ENCODE measurements at places on chromosomes 7 and 10.

DNA sequence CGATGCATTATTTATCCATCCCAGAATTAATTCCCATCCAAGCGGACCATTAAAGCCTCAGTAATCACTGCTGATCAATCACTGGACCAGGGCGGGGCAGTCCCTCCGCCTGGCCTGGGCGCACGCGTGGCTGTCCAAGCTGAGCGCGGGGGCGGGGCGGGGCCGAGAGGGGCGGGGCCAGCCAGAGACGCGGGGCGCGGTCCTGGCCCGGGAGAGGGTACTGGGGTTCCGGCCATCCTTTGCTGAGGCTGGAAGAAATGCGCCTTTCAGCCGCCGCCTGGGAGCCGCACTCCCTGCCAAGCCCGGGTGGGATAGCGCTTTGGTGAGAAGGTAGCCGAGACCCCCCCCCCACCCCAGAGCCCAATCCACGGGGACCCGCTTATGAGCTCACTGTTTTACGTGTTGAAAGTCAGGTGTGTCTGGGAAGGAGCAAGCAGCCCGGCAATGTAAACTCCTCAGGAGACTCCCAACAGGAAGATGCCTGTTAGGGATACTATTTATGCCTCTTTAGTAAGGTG lies at the start of gene ARHGAP22:
TSS of gene ARHGAP22 (minus strand) at position 83 of the 518 bp plus-strand sequence. CDS start 277 bp downstream, outside the sequence.
- no peak for DNase-seq

- DNase-seq, result no peak
Measured at GRCh38 chr10:7314170-7314569, 96.7 kb downstream of the SFMBT2 start.

- DNase-seq, result peak; percentile 12
Measured at GRCh38 chr7:80018941-80019808, 115.5 kb upstream of the GNAI1 start.

- DNase-seq, result no peak
Measured at GRCh38 chr10:132383751-132384196, 13.2 kb upstream of the PWWP2B start.

DNA sequence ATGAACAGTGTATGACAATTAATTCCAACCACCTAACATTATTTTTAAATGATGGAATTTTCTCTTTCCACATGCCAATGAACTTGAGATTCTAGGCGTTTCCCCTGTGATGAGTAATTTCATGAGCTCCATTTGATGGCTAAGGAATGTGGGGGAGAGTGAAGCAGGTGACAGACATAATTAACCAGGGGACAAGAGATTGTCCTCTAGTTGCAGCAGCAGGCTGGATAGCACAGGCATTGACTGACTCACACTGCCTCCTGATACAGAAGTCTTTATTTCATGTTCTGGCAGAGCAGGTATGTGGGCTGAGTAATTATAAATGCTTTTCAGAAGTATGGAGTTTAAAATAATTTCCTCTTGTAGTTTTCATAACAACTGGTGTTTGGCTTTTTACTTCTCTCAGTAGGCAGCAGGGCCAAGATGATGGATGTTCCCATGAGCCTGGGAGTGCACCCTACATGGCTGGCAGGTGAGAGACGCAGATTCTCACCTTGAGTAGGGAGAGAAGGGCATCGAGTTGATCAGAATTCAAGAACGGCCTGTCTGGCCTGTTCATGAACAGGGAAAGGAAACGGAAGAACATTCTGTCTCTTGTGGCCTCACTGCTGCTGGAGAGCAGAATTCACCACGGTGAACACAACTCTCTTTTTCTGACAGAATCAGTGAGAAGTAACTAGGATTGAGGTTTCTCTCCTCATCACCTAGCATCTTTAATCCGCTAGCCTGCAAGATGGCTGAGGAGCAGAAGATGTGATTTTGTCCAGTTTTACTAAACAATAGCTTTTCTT lies 118.8 kb downstream of the AOAH start:
- no peak for DNase-seq

DNA sequence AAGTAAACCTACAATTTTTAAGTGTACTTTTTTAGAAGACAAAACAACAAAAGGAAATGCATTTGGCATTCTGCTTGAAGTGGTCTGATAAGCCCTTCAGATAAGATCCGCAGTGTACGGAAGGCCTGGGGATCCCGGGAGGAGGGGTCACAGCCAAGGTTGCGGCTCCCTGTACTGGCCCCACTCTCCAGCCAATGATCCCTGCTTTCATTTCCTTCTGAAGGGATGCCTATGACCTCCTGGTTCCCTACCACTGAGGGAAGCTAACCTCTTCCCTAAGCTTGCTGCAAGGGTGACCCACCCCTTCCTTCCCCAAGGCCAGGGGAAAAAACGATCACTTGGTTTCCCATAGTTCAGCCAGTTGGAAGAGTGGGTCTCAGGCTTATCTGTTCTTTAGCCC lies 5.3 kb downstream of the DENND2A start:
- DNase-seq, result no peak

DNA sequence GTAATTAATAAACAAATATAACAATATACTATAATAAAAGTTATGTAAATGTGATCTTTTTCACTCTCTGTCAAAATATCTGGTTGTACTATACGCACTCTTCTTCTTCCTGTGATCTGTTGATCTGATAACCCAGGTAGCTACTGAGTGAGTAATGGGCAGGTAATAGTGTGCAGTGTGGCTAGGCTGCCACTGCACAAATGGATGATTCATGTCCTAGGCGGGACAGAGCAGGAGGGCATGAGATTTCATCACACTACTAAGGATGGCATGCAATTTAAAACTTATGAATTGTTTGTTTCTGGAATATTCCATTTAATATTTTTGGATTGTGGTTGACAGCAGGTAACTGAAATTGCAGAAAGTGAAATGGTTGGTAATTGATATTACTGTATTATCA lies 44.5 kb downstream of the TAS2R16 start:
- DNase-seq, result no peak

DNA sequence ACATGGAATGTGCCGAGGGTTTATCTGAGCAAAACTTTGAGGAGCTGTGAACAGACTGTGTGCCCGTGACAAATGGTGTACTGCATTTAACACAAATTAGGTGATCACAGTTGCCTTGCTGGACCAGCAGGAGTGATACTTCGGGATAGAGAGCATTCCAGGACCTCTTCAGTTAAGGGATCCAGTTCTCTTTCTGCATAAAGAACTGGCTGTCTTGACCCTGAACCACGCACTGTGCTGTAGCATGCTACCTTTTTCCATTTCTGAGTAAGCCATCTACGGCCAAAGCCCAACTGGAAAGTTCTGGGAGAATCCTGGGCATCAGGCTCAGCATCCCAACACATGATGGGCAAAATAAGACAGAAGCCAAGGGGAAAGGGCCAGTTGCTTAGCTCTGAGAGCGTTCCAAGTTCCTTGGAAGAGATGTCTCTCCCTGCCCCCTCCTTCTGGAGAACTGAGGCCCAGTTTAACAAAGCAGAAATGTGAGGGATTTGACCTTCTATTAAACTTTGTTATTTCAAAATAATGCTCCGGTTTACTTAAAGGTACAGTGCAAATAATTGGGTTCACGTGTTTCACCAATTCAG lies 37.9 kb upstream of the ADD3 start:
- no peak for DNase-seq

DNA sequence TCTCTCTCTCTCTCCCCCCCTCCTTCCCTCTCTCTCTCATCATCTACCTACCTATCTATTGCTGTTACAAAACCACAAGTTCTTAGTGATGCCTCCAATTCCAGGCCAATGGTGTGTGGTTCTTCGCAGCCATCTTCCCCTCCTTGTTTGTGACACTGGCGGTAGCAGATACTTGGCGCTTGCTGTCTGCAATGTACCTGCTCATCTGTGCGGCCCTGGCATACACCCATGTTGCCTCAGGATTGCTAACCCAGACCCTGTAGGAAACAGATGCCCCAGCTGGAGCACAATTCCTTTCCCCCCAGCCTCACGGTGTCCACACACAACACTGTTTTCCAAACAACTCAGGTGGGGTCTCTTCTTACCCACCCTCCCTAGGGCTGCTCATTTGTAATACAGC lies 13.6 kb upstream of the DPYSL4 start:
- DNase-seq, result no peak

DNA sequence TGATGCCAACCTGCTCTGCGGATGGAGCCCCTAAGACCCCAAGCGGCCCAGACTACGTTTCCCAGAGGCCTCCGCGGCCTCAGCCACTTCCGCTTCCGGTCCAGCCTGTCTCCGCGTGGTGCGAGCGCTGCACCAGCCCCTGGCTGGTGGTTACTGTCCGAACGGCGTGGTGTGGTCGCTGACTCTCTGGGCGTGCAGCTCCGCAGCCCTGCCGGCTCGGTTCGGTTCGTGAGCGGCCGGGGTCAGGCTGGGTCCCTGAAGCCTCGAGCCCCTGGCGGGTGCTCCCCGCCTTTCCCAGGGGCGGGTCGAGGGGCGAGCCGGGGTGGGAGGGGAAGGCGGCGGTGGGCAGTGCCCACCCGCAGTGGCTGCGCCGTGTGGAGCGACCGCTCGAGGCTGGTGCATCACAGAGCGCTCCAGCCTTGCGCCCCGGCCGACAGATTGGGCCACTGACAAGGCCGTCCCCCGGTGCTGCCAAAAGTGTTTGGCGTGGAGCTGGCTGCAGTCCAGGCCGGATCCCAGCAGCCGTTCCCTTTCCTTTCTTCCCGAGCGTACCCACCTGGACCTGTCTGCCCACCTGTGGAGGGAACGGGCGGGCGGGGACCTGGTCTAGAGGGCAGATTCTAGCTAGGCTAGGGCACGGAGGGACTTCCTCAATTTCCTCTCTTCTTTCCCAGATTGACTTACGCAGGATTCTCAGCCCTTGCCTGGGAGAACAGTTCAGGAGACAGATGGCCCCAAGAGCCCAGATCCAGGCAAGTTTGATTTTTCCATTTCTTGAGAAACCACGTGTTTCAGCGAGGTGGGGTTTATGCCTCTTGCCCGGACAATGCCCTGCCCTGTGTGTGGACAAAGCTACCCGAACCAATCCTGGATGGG lies at the start of gene ZNF485:
TSS of gene ZNF485 (plus strand) at position 116 of the 876 bp plus-strand sequence. CDS start at position 729, 613 bp downstream.
- DNase-seq, result peak; percentile 63

DNA sequence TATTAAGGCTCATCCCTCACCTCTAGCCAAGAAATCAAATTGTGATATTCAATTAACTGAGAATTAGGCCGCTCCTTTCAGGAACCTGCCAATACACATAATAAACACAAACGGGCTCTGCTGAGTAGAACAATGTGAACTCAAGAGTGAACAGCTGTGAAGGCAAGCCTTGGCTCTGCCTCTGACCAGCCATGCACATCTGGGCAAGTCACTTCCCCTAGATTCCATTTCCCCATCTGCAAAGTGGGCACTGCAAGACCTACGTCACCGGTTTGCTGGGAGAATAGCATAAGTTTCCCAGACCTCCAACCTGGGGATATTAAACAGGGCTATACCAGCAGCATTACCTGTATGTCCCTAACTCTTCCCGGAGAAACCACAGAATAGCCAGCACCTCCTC lies 355.2 kb downstream of the TNS3 start:
- no peak for DNase-seq

DNA sequence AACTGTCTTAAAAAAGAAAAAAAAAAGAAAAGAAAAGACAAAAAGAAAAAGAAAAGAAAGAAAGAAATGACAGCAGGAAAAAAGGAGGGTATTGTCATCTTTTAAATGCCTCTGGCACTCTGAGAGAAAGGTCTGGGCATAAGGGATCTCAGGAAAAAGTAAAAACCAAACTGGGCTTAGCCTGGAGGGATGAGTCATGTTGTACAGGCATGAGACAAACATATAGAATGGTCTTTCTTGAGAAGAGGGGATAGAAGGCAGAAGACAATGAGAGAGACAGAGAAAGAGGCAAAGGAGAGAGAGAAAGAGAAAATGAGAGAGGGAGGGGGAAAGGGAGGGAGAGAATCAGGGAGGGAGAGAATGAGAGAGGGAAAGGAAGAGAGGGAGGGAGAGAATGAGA lies 32.3 kb upstream of the KCNMA1 start:
- DNase-seq, result no peak

GRCh38 chr7:3821488-3821887 lies 520.4 kb downstream of the SDK1 start:
- DNase-seq, result no peak

GRCh38 chr7:134625550-134625949 lies 21.1 kb upstream of the BPGM start:
- no peak for DNase-seq

GRCh38 chr10:60271319-60272040 lies 118.2 kb downstream of the ANK3 start:
- DNase-seq, result no peak

GRCh38 chr10:77927402-77928246 lies 1.1 kb upstream of the DLG5 start:
- DNase-seq, result no peak

- no peak for DNase-seq
Measured at GRCh38 chr10:48296576-48297098, 9.8 kb upstream of the MAPK8 start.

DNA sequence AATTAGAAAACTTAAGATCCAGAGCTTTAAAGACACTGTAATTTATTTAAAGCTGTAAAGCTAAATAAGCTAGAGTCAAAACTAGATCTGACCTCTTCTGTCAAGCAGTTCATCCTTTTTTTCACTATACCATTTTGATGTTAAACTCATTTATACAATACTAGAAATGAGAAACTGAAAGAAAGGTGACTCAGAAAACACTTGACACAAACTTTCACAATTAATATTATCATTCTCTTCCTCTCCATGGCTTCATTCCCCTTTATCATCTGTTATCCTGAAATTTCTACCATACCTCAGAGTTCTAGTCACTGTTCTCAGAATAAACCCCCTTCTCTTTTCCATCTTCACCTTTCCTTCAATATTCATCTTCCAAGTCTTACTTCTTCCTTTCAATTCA lies 1.3 kb downstream of the FIGNL1 start:
- DNase-seq, result no peak

DNA sequence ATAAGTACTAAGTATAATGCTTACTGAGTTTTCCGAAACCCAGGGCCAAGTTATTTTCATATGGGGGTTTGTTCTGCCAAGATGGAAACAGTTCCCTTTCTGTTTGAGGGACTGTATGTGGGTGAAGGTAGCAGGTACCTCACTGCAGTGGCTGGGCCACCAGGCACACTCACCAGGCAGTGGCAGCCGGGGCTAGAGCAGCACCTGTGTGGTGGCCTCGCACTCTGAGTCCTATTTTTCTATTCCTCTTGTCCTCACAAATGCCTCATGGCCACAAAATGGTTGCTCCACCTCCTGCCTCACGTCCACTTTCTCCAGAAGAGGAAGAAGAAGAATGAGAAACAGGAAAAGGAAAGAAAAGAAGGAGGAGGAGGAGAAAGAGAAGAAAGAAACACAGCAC lies 167.3 kb upstream of the SHH start:
- no peak for DNase-seq

- DNase-seq, result no peak
Measured at GRCh38 chr7:26853788-26854393, 10.5 kb downstream of the SKAP2 start.

GRCh38 chr7:102897856-102898531 lies 14.8 kb upstream of the LRRC17 start:
- DNase-seq, result no peak
